Activated gamma-delta T cell (primary cell): ENCODE measurements at places on chromosomes 16 and 17.

- DNase-seq, result no peak
Observed at GRCh38 chr17:67315865-67316264, 50.5 kb downstream of the PSMD12 start.

GRCh38 chr17:37729905-37730304, 15.0 kb downstream of the HNF1B start:
- DNase-seq, result no peak

DNA sequence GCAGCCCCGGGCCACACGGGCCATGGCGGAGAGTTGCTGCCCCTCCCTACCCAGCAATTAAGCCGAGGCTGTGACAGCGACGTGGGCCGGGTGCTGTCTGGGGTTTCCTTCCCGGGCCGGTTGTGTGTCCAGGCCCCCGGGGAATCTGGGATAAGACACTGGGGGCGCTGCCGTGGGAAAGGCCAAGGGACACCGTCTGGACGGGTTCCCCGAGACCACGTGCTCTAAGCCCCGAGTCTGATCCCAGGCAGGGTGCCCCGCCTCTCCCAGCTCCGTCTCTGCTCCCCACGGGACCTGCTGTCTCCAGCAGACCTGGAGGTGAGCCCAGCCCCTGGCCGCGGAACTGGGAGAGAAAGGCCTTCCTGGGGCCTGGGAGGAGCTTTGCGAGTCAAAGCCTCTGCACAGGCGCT, 92.2 kb downstream of the IRX3 start:
- no peak for DNase-seq

DNA sequence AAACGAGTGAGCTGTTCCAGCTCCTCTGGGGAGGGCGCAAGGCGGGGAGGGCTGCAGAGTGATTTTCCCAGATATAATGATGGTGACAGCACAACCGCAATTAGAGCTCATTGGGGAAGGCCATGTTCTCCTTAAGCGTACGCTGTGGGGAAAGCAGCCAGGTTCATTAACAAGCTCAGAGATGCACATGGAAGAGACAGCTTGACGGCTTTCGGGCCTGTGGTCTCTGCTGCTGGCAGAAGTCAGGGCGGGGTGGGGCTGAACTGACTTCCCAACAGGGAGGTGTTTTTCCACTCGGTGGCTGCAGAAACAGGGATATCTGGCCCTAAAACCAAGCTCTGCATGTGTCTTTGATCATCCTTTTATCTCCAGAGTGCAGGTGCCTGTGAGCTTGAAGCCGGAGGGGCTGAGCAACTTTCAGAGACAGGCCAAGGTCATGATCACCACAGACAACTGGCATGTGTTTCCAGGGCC, 24.0 kb upstream of the CACNG1 start:
- no peak for DNase-seq

DNA sequence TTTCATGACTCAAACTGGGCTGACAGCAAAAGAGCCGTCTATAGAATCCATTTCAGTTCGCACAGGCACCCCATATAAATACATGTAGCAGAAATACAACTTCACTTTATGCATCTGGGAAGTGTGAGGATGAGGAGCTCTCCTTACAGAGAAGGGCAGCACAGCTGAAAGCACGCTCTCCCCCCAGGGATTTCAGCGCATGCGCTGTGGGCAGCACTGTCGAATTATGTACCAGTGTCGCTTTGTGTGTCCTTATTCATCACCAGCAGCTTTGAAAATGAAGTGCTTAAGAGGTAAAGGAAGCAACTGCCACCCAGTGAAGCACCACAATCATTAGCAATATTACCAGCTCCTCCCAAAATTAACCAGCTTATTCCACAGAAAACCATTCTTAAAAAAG, 39.9 kb downstream of the CEP95 start:
- DNase-seq, result no peak

DNA sequence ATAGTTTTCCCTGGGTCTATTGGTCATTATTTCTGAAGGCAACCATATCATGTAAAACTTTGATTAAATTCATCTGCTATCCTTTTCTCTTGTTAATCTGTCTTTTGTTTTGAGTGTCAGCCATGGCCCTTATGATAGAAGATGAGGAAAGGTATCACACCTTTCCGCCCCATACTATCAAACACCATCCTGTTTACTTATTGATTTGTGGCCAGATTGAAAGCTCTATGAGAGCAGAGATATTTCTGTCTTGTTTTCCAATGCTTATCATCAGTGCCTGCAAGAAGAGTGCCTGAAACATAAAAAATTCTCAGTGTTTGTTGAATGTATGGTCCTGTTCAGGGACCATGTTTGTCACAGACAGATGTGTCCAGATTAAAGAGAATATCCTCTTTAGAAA, 22.6 kb upstream of the DHX8 start:
- no peak for DNase-seq

- no peak for DNase-seq
Observed at GRCh38 chr16:4556112-4556511, at the start of gene C16orf96. TSS of gene C16orf96 (plus strand) at chr16:4556340. CDS start at chr16:4556490, 150 bp downstream.

DNA sequence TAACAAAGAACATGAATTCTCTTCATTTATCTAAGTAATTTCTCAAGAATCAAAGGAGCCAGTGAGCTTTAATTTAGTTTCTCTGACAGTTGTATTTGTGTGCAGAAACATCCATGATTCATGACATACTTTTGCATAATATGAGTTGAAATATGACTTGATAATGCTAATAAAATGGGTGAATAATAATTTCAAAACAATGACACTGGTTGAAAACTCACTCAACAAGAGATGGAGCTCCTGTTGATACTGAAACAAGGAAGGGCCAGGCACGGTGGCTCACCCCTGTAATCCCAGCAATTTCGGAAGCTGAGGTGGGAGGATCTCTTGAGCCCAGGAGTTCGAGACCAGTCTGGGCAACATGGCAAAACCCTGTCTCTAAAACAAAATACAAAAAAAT, 147.0 kb downstream of the MAP2K6 start:
- DNase-seq, result no peak

GRCh38 chr17:4405038-4405669, 28.6 kb upstream of the SPNS3 start:
- DNase-seq, result no peak

- no peak for DNase-seq
Observed at GRCh38 chr17:33987162-33987561, 267.9 kb upstream of the CCL2 start.

DNA sequence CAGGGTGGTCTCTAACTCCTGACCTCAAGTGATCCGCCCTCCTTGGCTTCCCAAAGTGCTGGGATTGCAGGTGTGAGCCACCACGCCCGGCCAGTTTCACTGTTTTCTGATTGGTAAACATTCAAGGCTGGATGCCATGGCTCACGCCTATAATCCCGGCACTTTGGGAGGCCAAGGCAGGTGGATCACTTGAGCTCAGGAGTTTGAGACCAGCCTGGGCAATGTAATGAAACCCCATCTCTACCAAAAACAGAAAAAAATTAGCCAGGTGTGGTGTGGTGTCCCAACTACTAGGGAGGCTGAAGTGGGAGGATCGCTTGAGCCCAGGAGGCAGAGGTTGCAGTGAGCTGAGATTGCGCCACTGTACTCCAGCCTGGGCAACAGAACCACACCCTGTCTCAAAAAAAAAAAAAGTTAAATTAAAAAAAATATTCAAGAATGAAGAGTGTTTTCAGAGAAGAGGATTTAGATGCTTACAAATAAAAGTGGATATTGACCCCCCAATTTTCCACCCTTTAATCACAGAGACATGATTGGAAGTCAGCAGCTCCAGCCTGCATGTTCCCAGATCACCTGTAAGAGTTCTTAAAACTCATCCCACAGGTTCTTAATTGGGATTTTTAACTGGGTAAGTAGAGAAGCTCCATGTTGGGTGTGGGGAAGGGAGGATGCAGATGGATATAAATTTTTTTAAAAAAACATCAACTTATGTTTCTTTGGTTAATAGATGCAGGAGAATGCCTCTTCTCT, 23.8 kb downstream of the HLF start:
- no peak for DNase-seq

DNA sequence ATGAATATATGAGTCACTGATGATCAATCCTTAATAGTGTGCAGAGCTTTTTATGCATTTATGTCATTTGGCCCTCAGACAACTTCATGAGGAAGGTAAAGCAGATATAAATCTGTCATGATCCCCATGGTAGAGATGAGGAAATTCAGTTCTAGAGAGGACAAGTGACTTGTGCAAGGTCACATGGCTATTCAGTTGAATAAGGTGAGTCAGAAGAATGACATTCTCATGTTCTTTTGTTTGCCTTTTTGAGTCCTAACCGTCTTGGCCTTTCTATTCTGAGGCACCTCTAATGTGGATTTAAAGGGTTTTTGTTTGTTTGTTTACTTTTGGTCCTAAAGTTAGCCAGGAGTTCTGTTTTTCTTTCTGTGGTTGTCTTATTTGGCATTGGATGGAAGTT, 116.2 kb upstream of the ELAC2 start:
- DNase-seq, result no peak

DNA sequence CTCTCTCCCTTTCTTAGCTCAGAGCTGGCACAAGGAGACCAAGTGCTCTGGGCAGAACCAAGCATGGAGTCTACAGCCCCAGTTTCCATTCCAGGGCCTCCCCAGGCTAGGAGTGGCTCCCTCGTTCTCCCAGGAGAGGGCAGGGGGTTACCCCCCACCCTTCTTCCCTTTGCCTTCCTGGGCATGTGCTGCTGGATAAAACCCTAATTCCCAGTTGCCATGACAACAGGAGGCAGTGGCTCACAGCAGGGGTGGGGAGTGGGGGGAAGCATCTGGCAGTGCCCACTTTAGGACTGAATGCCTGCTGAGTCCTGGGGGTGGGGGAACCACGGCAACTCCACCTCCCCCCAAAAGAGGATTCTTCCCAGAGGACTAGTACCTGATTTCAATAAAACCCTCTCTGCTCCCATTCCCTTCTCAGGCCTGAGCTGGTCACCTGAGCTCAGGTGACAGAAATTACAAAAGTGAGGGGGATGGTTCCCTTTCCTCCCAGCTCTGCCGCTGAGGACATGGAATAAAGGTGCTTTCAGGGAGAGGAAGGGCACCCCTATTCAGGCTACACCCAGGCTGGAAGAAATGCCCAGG, 1.8 kb downstream of the MPP2 start:
- DNase-seq, result no peak

- DNase-seq, result no peak
Observed at GRCh38 chr16:4101421-4102219, 14.6 kb downstream of the ADCY9 start.

GRCh38 chr17:79777894-79778503, at the start of gene CBX2:
TSS of gene CBX2 (plus strand) at chr17:79778148. CDS start at chr17:79778236, 88 bp downstream.
- peak; percentile 74 for DNase-seq

GRCh38 chr16:69188236-69188549, 1.2 kb downstream of the SNTB2 start:
- no peak for DNase-seq

DNA sequence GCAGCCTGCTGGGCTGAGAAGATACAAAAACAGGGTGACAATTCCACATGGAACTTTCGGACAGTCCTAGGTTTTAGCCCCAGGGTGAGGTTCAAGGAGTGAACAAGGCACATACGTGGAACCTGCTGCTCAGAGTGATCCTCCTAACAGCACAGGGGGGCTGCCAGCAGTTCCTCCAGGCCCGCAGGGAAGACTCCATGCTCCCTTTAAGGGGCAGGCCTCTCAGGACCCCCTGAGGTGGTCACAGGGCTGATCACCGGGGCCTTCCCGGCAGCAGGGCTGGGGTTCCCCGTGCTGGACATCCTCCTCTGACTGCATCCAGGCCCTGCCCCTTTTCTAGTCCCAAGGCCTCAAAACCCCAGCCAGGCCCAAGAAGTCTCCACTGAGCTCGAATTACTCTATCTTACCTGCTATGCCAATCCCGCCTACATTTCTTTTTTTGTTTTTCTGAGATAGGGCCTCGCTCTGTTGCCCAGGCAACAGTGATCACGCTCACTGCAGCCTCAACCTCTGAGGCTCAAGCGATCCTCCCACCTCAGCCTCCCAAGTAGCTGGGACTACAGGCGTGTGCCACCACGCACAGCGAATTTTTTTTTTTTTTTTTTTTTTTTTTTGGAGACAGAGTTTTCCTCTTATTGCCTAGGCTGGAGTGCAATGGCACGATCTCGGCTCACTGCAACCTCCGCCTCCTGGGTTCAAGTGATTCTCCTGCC, 10.4 kb downstream of the CANT1 start:
- no peak for DNase-seq

DNA sequence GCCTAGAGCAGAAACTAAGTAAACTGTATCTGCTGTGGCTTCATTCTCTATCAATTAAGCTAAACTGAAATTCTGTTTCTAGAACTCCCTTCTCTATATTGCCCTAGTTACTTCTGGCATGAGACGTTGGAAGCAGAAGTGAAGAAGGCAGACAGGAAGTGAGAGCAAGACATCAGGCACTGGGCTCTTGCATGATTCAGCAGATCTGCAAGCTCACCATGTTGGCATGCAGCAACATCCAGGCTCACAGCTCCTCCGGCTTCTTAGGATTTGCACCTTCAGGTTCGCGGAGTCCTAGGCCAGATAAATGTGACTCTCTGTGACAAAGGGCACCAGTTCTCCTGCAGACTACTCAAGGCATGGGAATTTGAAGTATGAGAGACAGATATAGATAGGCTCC, 148.3 kb downstream of the CDH8 start:
- no peak for DNase-seq

DNA sequence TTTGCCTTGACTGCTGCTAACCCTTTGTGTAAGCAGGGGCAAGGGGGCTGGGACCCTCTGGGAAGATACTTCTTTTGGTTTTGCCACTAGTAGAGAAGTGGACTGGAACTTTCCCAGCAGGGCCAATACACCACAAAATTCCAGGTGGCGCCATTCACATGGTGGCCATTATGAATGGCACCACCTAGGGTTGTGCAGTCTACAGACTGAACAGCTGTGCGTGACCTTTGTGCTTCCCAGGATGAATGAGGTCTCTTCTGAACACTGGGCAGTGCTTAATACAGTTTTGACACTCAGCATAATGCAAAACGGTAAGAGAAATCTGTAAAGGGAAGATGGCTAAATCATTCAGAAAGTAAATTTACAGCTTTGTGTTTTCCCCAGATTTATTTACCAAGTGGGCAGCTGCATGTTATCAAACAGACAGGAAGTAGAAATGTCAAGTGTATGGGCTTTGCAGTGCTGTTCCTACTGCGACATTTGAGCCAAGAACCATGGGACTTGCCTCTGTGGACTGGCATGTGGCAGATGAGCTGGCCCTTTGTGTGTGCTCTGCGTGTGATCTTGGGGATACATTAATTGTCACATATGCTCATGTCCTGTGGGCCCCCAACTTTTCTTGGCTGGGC, 9.2 kb downstream of the SYT17 start:
- no peak for DNase-seq

GRCh38 chr17:79482727-79483521, 127.9 kb downstream of the RBFOX3 start:
- DNase-seq, result no peak

DNA sequence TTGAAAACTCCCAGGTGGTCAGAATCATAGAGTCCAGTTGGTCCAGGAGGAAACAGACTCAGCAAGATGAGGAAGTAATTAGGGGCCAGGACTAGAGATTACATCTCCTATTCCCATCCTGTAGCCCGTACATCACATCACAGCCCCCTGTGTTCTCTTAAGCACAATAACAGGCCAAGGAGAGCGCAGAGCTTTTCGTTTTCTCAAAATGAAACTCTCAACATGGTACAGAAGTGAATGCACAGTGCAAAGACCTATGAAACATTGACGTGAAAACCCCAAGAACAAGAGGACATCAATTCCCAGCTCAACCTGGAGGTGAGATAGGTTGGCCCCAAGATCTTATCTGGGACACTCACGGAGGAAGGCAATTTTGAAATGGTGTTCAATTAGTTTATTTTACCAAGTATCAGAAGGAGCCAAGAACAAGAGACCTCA, 9.0 kb downstream of the PIK3R5 start:
- DNase-seq, result no peak

GRCh38 chr17:8150194-8151119, 1.7 kb downstream of the PER1 start:
- no peak for DNase-seq
